Ovary (tissue), 10 donors: ENCODE measurements at places on chromosomes 3 and 15.

- DNase-seq = no peak
- H3K27me3 ChIP-seq = no peaks in the 10 kb centered on the region
- H3K4me1 ChIP-seq = no peaks in the 10 kb centered on the region
- no peak overlapping the region for H3K4me3 ChIP-seq
Measured at GRCh38 chr15:59587085-59587826, 24.3 kb upstream of the GCNT3 start.

GRCh38 chr15:45253330-45253729 is 1.3 kb downstream of the SLC28A2 start:
- no peaks in the 10 kb centered on the region for H3K4me1 ChIP-seq
- H3K27ac ChIP-seq = no peak overlapping the region

- no peak overlapping the region for H3K4me3 ChIP-seq
- DNase-seq = no peak
- H3K27ac ChIP-seq = no peak overlapping the region
- H3K27me3 ChIP-seq = no peaks in the 10 kb centered on the region
Measured at GRCh38 chr15:92502930-92503857, 109.5 kb downstream of the ST8SIA2 start.

GRCh38 chr3:99607151-99607550 is 31.2 kb upstream of the COL8A1 start:
- H3K36me3 ChIP-seq = no peaks in the 10 kb centered on the region
- H3K4me3 ChIP-seq = no peak overlapping the region
- no peak for DNase-seq
- H3K27ac ChIP-seq = no peak overlapping the region
- H3K4me1 ChIP-seq = no peaks in the 10 kb centered on the region

DNA sequence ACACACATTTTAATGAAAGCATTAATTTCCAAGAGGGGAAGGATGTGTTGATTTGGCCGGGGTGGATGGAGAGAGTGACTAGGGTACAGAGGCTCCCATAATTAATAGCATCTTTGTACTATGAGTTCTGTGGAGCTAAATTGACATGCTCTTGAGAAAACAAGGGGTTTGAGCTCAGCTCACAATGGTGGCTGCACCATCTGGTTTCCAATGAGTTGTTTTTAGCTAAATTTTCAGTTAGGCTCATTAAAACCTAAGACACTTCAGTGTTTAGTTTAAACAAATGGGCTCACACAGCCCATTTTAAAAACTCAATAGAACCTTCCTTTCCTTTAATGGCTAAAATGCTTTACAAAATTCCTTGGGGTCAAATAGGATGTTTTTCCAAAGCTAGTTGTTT is 199.7 kb downstream of the TNIK start:
- no peaks in the 10 kb centered on the region for H3K36me3 ChIP-seq
- H3K27ac ChIP-seq = no peak overlapping the region
- no peak overlapping the region for H3K4me3 ChIP-seq

DNA sequence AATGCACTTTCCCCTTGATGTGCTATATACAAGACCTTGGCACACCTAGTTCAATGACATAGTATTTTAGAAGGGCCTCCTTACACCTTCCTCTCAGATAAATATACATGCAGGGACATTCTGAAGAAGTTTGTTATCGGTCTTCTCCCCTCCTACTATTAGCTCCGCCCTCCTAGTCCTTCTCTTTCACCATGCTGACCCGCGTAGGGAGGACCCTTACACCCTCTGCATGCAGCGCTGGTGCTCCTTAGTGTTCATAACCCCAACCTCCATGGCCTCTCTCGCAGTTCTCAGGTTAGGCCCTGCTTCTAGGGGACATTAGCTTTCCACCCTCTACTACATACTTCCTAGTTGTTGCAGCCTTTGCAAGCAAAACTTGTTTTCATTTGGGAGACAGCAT is 146.4 kb downstream of the PGPEP1L start:
- no peaks in the 10 kb centered on the region for H3K36me3 ChIP-seq
- no peak overlapping the region for H3K4me3 ChIP-seq
- no peaks in the 10 kb centered on the region for H3K27me3 ChIP-seq
- no peak overlapping the region for H3K27ac ChIP-seq
- no peak for DNase-seq

GRCh38 chr3:37730825-37731224 is 130.9 kb upstream of the CTDSPL start:
- H3K36me3 ChIP-seq = no peaks in the 10 kb centered on the region
- no peak for DNase-seq
- H3K4me3 ChIP-seq = no peak overlapping the region
- no peak overlapping the region for H3K27ac ChIP-seq

DNA sequence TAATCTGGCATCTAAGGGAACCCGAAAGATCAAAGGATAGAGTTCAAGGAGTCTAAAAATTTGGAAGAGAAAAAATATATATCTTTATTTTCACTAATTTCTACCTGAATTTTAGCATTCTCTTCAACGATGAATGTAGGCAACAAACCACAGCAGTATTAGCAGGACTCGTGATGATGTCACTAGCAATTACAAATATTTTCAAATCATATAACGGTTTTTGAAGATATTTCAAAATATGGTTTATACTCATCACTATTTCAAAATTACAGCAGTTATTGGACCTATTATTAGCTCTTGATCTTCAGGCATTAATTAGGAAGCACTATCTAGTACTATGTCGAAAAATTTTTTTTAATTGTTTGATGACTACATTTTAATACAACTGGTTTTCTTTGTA is 27.0 kb upstream of the ANKDD1A start:
- H3K4me1 ChIP-seq = no peaks in the 10 kb centered on the region
- no peak overlapping the region for H3K27ac ChIP-seq
- no peaks in the 10 kb centered on the region for H3K27me3 ChIP-seq
- DNase-seq = no peak
- no peaks in the 10 kb centered on the region for H3K36me3 ChIP-seq

DNA sequence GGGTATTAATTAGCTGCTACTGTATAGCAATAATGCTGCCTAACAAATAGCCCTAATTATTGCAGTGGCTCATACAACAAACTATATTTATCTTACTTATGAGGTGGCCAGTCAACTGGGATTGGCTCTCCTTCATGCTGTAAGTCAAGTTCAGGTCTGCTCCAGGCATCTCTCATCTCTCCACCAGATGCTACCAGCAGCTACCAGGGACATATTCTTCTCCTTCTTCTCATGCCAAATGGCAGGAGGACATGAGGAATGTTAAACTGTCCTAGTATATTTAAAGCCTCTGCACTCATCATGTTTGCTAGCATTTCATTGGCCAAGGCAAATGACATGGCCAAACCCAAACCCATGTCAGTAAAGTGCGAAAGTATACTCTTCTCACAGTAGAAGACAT is 17.3 kb downstream of the SV2B start:
- H3K4me1 ChIP-seq = no peaks in the 10 kb centered on the region
- no peaks in the 10 kb centered on the region for H3K36me3 ChIP-seq
- H3K4me3 ChIP-seq = no peak overlapping the region
- DNase-seq = no peak
- H3K27ac ChIP-seq = no peak overlapping the region

GRCh38 chr15:44295750-44296431 is 7.4 kb downstream of the GOLM2 start:
- no peak overlapping the region for H3K27ac ChIP-seq
- H3K4me1 ChIP-seq = peaks cover 6% of the 10 kb centered on the region
- DNase-seq = no peak
- H3K4me3 ChIP-seq = no peak overlapping the region
- H3K27me3 ChIP-seq = no peaks in the 10 kb centered on the region

DNA sequence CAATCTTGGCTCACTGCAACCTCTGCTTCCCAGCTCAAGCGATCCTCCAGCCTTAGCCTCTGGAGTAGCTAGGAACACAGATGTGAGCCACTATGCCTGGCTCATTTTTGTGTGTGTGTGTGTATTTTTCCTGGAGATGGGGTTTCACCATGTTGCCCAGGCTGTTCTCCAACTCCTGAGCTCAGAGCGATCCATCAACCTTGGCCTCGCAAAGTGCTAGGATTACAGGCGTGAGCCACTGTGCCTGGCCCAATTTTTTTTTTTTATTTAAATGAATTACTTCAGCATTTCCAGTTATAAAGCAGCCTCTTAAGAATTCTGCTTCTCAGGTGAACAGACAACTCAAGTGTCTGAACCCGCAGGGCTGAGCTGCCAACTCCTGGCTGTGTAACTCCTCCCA is 20.1 kb upstream of the ST3GAL6 start:
- H3K4me3 ChIP-seq = no peak overlapping the region
- no peak overlapping the region for H3K27ac ChIP-seq
- DNase-seq = no peak
- H3K4me1 ChIP-seq = no peaks in the 10 kb centered on the region
- no peaks in the 10 kb centered on the region for H3K36me3 ChIP-seq

DNA sequence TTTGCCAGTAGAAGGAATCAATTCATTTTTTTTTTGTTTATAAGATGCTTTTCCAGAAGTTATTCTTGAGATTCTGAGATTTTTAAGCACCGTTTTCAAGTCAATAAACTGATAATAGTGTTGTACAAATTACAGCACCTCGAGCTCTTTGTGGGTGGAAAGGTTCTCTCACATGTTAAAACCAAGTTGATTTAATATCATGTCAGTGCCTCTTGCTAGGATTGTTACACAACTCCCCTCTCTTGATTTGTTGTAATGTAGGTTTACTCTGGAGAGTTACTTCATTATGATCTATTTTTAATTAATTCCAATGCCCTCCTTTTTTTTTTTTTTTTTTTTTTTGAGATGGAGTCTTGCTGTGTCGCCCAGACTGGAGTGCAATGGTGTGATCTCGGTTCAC is 25.8 kb upstream of the UBXN7 start:
- no peak overlapping the region for H3K27ac ChIP-seq
- no peaks in the 10 kb centered on the region for H3K4me1 ChIP-seq
- H3K27me3 ChIP-seq = no peaks in the 10 kb centered on the region
- no peaks in the 10 kb centered on the region for H3K36me3 ChIP-seq

- H3K4me1 ChIP-seq = peaks cover 2% of the 10 kb centered on the region
- H3K36me3 ChIP-seq = no peaks in the 10 kb centered on the region
- H3K27ac ChIP-seq = no peak overlapping the region
- no peaks in the 10 kb centered on the region for H3K27me3 ChIP-seq
- no peak overlapping the region for H3K4me3 ChIP-seq
- DNase-seq = no peak
Measured at GRCh38 chr15:39591141-39591895, 10.4 kb downstream of the THBS1 start.

DNA sequence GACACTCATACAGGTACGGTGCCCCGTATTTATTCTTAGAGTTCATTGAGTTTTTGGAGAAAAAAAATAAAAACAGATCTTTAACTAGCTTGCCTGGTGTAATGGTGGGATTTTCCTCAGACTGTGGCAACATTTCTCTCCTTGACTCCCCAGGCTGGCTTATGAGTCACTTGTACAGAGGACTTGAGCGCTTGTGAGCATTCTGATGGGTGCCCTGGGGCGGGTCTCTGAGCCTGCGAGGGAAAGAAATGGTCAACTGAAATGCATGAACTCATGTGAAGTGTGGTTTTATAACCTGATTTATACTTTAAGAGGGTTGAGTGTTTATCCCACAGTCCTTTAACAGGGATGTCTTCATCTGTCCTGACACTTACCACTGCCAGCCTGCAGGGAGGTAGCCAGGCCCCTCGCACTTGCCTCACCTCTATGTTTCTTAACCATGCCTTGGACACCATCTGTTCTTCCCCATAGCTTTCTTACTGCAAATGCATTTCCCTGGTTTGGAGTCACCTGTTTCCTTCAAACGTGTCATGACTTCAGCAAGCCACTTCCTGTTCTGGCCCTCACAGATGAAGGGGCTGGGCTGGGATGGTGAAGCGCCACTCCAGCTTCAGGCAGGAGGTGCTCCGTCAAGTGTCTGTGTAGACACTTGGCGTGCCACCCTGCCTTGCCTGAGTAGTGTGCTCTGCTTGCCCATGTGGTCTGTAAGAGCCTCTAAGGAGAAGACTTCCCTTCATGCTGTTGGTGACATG is 118.7 kb downstream of the PDE8A start:
- no peaks in the 10 kb centered on the region for H3K27me3 ChIP-seq
- no peak overlapping the region for H3K4me3 ChIP-seq
- H3K4me1 ChIP-seq = no peaks in the 10 kb centered on the region
- no peak for DNase-seq

DNA sequence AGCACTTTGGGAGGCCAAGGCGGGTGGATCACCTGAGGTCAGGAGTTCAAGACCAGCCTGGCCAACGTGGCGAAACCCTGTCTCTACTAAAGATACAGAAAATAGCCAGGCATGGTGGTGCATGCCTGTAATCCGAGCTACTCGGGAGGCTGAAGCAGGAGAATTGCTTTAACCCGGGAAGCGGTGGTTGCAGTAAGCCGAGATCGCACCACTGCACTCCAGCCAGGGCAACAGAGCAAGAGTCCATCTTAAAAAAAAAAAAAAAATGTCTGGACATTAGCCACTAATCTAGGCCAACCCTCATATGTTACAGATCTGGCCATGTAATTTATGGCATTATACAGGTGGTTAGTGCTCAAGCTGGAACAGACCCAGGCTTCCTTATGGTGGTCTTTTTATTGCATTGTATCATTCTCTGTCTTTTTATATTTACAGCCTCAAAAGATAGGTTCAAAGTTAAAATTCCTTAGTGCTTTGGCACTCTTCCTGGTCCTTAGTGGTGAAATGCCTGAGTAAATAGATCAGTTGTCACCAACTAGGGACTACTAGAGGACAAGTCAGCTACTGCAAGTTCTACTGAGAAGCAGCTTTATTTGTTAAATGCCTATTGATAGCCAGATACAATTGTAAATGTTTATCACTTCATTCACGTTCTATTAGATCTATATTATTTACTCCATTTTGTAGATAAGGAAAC is 16.0 kb downstream of the STARD9 start:
- no peak for DNase-seq
- no peak overlapping the region for H3K4me3 ChIP-seq
- H3K27ac ChIP-seq = no peak overlapping the region
- H3K36me3 ChIP-seq = no peaks in the 10 kb centered on the region
